ENCODE measurements at places on chromosomes 1 and 21.

DNA sequence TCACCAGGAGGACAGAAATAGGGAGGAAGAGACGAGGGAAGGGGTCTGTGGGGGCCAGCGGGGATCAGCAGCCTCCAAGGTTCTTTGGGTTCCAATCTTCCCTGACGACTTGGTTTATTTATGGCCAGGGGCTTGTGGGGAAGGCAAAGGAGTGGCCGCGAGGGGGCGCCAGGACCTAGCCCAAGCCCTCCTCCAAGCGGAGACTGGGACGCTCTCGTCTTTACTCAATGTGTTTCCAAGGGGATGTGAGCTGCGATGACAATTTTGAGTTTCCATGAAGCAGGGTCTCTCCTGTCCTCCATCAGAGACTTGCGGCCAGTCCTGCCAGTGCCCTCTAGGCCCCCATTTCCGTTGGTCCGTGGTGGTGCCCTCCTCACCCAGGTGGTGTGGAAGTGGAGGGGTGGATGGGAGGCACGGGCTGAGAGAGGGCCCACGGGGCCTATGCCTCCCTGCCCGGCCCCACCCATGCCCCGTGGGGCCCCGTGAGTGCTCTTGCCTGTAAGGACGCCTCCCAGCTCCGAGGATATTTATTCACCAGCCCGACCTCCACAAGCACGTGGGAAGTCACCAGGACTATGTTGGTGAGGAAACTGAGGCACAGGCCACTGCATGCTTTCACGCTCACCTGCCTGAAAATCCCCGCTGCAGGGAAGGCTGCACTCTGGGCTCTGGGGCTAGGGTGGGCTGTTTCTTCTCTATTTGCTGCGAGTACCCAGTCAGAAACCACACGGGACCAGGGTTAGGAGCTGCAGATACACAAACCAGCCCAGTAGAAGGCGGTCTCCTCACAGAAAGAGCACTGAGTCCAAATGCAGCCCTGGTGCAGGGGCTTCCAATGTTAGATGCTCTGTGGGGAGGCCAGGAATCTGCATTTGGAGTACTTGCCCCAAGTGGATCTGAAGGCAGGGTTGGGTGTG is 26.5 kb downstream of the DMRTB1 start:
- peak; percentile 82 for DNase-seq

GRCh38 chr1:44035726-44036408 is 4.6 kb upstream of the SLC6A9 start:
- DNase-seq: no peak

GRCh38 chr1:29478879-29479278 is 242.6 kb downstream of the PTPRU start:
- DNase-seq: no peak

DNA sequence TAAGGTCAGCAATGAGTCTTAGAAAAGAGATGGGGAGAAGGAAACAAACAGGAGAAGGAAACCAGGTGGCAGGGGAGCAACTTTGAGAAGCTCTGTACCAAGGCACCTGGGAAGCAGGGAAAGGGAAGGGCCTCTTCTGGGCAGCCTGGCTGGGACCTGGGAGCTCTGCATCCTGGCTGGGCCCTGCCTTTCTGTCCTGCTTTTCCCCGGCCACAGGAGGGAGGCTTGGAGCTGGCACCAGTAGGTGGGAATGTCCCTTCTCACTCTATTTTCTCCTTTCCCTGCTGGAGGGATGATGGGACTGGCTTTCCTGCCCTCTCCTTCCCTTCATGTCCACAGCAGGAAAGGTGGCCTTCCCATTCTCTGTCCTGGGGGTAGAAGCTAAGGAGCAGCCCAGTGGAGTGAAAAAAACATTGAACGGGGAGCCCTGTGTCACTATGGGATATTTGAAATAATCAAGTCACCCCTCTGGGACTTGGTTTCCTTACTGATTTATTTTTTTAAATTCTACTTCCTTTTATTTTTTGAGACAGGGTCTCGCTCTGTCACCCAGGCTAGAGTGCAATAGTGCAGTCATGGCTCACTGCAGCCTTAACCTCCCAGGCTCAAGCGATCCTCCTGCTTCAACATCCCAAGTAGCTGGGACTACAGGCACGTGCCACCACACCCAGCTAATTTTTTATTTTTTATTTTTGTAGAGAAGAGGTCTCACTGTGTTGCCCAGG is 5.1 kb upstream of the NES start:
- DNase-seq: no peak

DNA sequence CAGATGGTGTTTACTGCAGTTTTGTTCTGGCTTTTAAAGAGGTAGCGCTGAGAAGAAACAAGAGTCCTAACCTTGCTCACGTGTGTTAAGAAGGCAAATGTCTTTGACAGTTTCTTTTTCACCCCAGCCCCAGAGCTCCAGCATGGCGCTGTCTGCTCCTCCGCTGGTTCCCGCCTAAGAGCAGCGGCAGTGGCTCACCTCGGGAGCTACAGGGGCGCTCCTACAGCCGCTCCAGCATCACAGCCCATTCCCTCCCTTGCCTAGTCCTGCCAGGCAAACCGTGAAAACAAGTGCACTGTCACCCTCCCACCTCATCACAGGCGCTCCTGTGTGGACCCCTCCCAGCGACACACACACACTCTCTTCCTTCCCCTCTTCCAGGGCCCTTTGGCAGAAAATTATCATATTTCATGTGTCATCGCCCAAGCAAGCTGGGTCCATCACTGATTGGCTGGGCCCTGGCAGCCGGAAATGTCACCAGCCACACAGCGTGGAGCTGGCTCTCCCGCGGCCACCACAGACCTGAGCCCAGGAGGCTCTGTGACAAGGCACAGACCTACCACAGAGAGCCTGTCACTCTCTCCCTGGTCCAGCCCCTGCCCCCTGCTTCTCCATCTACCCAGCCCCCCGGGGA is 1.2 kb upstream of the HIVEP3 start:
- DNase-seq: peak; percentile 76

DNA sequence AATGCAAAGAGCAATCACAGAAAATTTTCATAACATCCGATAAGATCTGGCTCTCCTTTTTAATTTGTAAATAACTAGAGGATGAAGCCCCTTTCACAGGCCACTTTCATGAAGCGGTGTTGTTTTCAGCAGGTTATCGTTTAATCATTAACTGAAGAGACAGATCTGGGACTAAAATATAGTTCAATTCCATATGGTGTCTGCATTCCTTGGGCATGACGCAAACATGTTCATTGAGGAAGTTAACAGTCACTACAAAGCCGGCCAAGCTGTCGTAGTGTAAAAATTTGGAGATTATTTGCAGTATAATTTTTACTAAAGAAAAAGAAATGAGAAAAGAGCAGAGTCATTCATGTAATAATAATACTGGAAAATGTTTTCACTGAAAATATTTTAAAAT is 565.2 kb upstream of the ADAMTS5 start:
- peak; percentile 7 for DNase-seq

GRCh38 chr1:93076268-93076667 is 2.8 kb upstream of the MTF2 start:
- no peak for DNase-seq

- DNase-seq: no peak
These were observed 115.5 kb downstream of the ACBD6 start for GRCh38 chr1:180386745-180387367.

DNA sequence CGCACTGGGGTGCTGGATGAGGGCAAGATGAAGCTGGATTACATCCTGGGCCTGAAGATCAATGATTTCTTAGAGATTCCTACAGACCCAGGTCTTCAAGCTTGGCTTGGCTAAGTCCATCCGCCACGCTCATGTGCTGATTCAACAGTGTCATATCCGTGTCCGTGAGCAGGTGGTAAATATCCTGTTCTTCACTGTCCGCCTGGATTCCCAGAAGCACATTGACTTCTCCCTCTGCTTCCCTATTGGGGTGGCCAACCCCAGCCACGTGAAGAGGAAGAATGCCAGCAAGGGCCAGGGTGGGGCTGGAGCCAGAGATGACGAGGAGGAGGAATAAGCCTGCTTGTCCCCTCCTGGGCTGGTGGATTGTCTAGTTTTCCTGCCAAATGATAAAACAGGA is 2.2 kb upstream of the CBR3 start:
- no peak for DNase-seq

All from H54 (cell line).